ENCODE measurements at places on chromosomes 1 and 21.
A peak's percentile ranks its signal among the peaks of the same experiment; 100 is the strongest.

DNA sequence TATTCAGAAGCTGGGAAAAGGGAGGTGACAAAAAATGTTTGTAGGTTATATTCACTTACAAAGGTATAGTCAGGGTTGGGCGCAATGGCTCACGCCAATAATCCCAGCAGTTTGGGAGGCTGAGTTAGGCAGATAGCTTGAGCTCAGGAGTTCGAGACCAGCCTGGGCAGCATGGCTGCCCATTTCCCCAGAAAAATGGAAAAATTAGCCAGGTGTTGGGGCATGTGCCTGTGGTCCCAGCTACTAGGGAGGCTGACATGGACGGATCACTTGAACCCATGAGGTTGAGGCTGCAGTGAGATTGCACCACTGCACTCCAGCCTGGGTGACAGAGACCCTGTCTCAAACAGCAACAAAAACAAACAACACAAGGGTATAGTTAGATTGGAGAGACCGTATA lies 3.0 kb downstream of the TIMM17A start:
- no peak for DNase-seq

- no peak for DNase-seq
Observed at GRCh38 chr1:53662169-53662568, 76.8 kb downstream of the GLIS1 start.

GRCh38 chr1:74773582-74773981 lies 40.6 kb downstream of the TYW3 start:
- DNase-seq: no peak

DNA sequence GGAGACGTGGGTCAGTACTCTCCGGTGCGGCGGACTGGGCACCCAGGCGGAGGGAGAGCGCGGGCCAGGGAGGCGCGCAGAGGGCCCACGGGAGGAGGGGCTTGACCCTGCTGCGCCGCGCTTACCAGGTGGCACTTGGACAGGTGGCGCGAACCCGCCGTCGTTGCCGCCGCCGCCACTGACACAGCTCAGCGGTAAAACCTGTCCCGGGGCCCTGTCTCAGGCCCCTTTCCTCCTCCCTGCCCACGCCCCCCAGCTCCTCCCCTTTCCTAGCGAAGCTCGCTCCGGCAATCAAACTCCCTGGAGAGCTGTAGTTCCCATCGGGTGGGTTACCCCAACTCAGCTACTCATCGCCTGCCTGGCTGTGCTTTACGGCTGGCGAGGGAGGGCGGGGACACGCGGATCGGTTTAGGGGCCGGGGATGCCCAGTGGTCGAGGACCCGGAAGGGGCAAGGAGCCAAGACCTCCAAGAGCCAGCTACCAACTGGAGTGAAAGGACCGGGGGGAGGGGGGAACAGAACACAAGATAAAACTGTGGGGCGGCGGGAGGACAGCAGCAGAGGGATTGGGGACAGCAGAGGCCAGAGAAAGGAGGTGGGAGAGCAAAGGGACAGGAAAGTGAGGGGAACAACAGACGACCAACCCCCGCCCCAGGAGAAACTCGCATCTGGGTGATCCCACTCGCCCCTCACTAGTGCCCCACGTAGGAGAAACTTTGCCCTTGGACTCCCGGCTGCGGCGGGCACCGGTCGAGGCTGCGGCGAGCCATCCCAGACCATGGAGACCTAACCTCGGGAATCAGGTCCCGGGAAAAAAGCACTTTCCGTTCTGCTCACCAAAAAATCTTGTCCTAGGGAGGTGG lies 2.9 kb downstream of the GFI1 start:
- no peak for DNase-seq

DNA sequence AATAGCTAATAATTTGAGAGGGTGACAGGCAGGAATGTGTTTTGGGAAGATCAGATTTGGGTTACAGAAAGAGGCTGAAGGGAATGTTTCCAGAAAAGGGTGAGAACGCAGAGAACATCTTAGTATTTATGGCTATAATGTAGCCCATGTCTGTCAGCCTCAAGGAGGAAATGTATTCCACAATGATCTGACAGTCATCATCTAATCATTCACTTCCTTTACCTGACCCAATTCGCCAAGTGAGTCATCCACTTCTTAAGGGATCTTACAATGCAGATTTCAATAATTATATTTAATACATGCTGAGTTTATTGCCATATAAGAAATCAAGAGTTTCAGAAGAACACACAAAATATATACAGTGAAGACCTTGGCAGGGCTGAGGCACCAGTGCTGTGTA lies 10.8 kb downstream of the TRIM45 start:
- DNase-seq: no peak

GRCh38 chr1:247411621-247412327 lies 4.2 kb upstream of the NLRP3 start:
- DNase-seq: no peak

DNA sequence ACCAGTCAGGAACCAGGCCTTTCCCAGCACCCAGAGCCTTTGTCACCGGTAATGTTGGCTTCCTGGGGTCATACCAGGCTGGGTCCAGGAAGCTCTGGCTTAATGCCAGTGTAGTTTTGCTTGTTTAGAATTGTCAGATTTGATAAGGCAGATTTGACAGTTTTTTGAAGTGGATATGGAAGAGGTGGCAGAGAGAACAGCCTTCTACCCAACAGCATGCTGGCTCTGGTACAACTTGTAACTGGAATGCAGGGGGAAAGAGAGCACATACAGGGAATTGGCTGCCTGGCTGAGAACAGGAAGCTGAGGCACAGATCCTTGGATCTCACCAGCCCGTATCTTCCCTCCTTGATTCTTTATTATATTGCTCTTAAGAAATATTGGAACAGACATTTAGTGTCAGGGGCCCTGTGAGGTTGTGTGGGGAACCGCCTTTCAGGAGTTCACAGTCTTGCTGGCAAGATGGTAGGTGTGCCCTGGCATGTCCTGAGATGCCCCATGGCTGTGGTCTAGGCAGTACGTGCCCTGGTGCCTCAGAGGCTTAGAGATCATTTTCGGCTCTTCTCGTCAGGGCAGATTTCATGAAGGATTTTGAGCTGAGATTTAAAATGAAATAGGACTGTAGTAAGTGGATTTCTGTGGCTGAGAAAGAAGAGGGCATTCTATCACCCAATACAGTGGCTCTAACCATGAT lies 227.0 kb downstream of the PBX1 start:
- DNase-seq: no peak

- no peak for DNase-seq
Observed at GRCh38 chr1:177464686-177465085, 293.9 kb downstream of the BRINP2 start.

- DNase-seq: no peak
Observed at GRCh38 chr1:178529364-178530036, 16.6 kb downstream of the TEX35 start.

DNA sequence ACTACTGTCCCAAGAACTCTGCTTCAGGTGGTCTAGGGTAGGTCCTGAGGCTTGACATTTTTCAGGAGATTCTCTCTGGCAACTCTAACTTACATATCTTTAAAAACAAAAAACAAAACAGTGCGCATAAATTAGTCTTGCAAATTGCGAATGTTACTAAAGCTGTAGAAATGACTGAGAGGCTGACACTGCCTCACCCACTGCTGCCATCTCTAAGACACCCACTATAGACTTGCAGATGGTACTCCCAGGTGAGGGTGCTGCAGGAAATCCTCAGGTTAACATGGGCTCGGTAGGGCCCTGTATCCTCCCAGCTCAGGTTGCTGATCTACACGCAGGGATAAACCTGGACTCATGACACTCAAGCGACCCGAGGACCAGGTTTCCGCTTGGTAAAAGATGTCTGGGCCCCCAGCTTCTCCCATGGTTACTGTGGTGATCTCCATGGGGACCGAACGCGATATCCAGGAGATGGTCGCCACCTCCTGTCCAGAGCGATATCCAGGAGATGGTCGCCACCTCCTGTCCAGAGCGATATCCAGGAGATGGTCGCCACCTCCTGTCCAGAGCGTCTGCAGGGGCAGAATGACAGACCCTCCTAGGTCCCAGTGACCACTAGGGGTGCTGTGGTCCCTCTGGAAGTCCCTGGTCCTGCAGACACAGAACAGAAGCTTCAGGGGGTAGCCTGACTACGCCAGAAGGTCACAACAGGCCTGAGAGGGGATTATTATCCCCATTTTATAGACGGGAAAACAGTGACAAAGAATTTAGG lies 16.2 kb upstream of the LY9 start:
- DNase-seq: no peak

- DNase-seq: no peak
Observed at GRCh38 chr1:85028151-85028550, 20.1 kb downstream of the MCOLN3 start.

GRCh38 chr1:185453496-185454192 lies 136.6 kb upstream of the IVNS1ABP start:
- DNase-seq: no peak

DNA sequence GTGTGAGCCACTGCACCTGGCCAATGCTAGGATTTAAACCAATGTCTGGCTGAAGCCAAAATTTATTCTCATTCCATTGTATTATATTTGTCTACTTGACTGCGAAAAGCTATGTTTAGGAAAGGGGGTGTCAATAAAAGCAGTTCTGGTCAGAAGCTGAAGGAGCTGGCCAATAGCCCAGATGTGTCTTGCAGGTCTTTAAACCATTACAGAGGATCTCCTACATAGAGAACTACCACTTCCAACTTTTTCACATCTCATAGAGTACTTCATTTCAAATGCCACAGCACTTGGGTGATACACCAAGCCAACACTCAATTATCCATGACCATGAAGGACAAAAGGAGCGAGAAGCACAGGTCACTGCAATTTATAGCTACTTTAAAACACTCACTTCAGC lies 2.5 kb downstream of the SYT11 start:
- no peak for DNase-seq

- DNase-seq: no peak
Observed at GRCh38 chr1:185734929-185735700, 924 bp downstream of the HMCN1 start.

- peak; percentile 22 for DNase-seq
Observed at GRCh38 chr1:176949033-176949662, 215.4 kb downstream of the ASTN1 start.

- DNase-seq: no peak
Observed at GRCh38 chr1:150973258-150973835, 1.3 kb downstream of the CERS2 start.

GRCh38 chr1:79587229-79587628 lies 580.7 kb upstream of the ADGRL4 start:
- DNase-seq: no peak

DNA sequence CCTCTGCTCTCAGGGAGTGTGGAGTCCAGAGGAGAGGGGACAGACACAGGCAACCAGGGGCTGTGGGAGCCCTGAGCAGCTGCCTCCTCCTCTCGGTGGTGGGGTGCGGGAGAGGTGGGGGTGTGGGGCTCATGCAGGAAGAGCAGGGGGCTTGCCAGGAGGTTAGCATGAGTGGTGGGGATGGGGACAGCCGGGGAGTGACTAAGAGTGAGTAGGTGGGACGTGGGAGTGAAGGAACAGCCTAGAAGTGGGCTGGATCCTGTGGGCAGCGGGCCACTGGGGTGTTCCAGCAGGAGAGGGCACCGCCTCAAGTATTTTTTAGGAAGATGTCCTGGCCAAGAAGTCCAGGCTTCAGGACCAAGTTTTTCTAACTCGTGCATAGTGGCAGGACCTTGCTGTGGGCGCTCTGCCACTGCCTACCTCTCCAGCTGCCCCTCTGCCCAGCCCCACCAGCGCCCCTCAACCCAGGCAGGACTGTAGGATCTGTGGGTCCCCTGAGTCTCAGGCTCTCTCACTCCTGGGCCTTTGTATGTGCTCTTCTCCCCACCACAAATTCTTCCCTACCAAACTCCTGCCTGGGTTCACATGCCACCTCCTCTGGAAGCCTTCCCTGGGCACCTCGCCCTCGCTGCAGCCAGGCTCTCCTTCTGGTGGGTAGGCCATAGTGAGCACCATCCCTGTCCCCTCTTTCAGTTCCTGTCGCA lies 18.8 kb upstream of the LHX4 start:
- DNase-seq: no peak

- DNase-seq: no peak
Observed at GRCh38 chr1:100626397-100626796, 88.5 kb downstream of the GPR88 start.

DNA sequence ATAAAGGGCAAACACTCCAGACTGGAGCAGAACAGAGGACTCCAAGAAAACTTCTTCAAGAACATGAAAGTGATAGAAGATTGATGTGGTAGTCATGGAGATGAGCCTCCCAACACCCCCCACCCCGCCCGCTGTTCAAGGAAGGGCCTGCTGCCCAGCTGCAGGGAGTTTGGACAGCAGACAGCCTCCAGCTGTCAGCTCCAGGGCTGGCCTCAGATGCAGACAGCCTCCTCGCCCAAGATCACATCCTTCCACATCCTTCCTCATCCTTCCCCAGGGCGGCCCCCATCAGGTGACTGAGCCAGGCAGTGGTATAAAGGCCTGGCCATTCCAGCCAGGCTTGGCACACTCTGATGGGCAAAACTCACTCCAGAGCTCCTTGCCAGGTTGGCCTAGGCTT lies 24.6 kb downstream of the HMGN2 start:
- no peak for DNase-seq

DNA sequence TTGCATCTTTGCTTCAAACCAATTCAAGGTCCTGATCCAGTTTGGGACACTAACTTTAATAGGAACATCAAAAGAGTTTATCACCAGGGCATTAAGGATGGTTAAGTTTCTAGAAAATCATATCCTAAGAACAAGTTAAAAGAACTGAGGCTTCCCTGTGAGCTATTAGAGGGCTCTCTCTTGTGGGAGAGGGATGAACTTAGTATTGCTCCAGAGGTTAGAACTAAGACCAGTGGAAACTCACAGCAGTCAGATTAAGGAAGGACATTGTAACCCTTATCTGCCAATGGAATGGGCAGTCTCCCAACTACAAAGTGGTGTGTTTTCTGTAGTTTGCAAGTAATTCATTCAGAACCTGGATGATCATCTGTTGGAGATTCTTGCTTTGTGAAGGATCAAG lies 36.8 kb downstream of the UBE2U start:
- DNase-seq: no peak

- no peak for DNase-seq
Observed at GRCh38 chr1:178088651-178089050, 5.3 kb upstream of the RASAL2 start.

DNA sequence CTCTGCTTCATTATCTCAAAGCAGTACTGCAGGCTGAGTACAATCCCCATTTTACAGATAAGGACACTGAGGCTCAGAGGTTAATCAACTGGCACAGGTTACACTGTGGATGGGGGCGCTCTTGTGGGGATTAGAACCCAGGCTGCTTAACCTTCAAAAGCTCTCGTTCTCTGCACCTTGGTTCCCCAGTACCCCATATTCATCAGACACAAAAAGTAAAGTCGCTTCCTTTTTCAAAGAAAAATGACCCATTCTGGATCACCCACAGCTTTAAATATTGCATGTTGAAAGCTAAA lies 20.5 kb downstream of the SSBP3 start:
- DNase-seq: no peak

- no peak for DNase-seq
Observed at GRCh38 chr1:172277275-172277674, 143.2 kb upstream of the C1orf105 start.
